Activated naive CD4-positive, alpha-beta T cell (primary cell): ENCODE measurements at places on chromosomes 6 and 20.

GRCh38 chr20:5779071-5779900, 29.1 kb downstream of the SHLD1 start:
- DNase-seq: no peak

DNA sequence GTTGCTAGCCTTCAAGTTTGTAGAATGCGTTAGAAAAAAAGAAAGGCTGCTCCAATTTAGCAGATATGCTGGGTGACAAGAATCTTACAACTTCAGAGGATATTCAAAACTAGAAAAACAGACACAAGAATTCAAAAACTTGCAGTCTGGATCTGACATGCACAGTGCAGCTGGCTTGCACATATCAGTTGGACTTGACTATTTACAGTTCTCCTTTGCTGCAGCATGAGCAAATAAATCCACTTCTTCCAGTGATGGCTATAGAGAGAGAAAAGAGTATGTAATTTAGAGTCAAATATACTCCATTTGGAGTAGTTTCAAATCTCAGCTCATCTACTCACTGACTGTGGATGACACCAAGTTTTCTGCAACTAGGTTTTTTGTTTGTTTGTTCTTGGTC, 247.0 kb downstream of the RIMS1 start:
- no peak for DNase-seq

- DNase-seq: no peak
Measured at GRCh38 chr6:1605893-1606779, 3.6 kb upstream of the FOXC1 start.

- no peak for DNase-seq
Measured at GRCh38 chr6:137879885-137880745, 13.1 kb downstream of the TNFAIP3 start.

DNA sequence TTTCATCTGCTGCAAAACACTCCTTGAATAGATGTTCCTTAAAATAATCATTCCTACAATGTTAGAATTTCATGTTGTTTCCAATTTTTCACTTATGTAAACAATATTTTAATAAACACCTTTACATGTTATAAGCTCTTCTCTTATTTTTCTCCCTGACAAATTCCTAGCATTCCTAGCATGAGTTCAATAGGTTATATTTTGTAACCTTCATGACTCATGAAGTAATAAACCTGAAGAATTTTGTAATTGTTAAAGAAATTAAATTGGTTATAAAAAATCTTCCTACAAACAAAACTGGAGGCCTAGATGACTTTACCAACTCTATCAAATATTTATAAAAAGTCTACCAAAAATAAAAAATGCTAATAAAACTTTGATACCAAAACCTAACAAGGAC, 66.3 kb downstream of the NT5E start:
- no peak for DNase-seq

DNA sequence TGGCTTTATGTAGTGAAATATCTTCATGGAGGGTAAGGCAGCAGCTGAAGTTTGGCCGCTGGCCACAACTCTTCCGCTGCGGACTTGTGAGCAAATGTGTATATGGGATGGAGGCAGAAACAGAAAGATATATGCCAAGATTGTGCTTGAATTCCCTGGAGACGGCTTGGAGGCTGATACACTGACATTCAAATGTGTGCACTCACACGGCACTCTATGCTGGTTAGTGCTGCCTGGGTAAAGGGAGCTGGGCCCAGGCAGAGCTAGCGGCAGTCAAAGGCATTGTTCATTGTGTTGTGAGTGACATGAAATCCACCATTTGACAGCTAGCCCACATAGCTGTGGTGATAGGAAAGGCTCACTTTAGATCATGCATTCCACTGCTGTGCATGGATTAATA, 202.7 kb downstream of the CLIC5 start:
- DNase-seq: no peak

DNA sequence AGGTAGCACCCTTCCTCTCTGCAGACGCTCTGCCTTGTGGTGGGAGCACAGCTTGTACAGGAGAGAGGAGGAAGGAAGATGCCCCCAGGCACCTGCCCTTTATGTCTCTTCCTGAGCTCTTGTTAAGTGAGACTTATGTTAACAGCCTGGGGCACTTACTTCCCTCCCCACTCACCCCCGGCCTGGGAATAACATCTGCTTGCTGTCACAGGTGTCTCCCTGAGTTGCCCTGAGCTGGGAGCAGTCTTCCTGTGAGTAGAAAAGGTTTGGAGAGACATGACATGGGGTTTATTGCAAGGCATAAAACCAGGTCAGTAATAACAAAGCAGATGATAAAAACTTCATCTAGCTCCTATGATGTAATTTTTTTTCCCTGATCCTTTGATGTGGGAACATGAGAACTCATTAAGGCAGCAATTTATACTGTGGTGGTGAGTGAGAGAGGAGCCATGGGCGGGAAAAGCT, 1.9 kb downstream of the SSTR4 start:
- DNase-seq: no peak

DNA sequence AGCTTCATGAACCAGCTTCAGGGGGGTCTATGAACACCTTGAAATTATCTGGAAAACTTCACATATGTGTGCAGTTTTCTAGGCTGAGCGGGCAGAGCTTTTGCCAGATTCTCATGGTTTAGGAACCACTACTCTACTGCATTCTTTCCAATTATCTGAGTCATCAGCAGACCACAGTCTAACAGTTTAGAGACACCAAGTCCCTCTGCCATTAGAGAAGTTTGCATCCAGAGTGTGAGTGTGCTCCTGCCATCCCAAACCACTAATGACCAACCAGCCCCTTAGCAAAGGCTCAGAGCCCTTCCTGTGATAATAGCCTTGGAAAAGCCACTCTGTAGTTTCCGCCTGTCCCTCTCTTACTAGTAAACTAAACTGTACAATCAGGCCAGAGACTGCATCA, 96.8 kb downstream of the PHACTR1 start:
- DNase-seq: no peak

- no peak for DNase-seq
Measured at GRCh38 chr6:116136933-116137340, 11.0 kb upstream of the COL10A1 start.

DNA sequence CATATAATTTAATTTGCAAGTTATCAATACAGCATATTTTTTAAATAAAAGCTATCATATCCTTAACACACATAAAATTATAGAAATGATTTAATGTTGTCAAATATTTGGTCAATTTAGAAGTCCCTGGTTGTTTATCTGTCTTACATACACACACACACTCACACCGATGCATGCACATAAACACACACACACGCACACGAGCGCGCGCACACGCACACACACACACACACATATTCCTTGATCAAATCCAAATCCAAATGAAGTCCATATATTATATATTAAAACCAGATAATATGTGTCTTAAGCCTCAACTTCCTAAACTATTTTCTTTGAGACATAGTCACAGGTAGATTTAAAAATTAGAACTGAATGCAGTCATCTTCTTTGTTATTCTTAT, 120.3 kb downstream of the CLVS2 start:
- no peak for DNase-seq

DNA sequence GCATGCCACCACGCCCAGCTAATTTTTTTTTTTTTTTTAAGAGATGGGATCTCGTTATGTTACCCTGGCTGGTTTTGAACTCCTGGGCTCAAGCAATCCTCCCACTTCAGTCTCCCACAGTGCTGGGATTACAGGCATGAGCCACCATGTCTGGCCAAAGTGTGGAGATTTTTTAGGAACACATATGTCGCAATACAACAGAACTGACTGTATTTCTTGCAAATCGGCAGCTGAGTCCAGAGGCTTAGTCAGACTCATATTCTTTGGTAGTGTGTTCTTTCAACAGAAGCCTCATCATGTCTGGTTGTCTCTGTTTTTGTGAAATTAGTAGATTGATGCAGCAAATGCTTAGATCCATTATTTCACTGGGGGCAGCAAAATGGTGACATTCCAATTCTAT, 23.9 kb upstream of the CD164 start:
- no peak for DNase-seq

DNA sequence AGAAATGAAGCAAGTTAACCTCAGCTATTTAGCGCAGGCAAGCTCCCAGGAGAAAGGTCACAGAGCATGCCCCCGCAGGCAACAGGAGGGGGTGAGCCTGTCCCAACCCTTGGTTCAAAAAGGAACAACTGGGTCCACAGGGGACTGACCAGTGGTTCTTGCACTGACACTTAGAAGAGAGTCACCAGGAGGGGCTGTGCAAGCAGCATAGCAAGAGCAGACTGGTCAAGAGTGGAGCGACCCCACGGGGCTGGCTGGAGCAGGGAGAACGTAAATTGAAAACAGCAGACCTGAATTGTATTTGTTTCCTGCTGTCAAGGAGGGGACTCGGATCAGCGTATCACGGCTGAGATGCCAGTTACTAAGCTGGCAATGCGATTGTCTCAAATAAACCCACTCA, 32.8 kb downstream of the GABRR1 start:
- DNase-seq: no peak

DNA sequence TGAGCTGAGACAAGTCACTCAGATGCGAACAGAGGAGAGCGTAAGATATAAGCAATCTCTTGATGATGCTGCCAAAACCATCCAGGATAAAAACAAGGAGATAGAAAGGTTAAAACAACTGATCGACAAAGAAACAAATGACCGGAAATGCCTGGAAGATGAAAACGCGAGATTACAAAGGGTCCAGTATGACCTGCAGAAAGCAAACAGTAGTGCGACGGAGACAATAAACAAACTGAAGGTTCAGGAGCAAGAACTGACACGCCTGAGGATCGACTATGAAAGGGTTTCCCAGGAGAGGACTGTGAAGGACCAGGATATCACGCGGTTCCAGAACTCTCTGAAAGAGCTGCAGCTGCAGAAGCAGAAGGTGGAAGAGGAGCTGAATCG, 9.5 kb upstream of the SNRNP48 start:
- no peak for DNase-seq

GRCh38 chr6:3244003-3244831, 14.5 kb upstream of the PSMG4 start:
- DNase-seq: no peak

DNA sequence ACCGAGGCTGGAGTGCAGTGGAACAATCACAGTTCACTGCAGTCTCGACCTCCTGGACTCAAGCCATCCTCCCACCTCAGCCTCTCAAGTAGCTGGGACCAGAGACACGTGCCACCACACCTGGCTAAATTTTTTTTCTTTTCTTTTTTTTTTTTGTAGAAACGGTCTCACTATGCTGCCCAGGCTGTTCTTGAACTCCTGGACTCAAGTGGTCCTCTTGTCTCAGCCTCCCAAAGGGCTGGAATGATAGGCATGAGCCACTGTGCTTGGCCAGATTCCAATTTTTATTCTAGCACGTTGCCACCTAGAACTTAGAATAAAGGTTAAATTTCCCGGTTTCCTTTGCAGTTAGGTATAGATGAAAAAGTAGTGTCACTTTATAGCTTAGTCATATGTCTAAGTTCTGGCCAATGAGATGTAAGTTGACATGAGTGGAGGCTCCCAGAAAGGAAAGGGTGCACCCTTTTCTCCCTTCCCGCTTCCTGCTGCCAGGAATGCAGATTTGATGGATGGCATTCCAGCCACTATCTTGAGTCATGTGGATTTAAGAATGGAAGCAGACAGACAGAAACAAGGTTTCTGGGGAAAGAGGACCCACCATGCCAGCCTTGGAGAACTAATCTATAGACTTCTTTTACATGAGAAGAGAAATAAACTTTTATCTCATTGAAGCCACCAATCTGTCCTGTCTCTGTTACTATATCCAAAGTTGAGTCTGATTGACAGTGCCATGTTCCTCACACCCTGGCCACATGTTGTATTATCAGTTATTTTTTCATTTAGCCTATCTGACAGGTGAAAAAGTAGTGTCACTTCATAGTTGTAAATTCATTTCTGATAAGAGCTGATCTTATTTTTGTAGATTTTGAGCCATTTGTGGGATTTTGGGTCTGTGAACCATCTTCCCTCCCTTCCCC, 60.6 kb upstream of the NCOA3 start:
- no peak for DNase-seq

DNA sequence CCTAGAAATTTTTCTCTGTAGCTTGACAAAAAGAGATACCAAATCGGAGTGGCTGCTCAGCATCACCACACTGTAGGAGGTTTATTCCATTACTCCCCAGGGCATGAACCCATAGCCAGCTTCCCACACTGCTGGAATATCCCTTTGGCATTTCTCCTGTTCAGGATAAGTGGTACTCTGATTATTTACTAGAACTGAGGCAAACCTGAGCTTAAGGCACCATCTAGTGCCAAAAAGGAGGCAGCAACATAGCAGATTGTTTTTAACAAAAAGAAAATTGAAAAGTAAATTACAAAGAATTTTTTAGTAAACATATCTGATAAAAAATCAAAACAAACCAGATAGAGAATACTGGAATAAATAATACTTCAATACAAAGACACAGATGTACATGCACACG, 181.7 kb downstream of the WDR27 start:
- no peak for DNase-seq

GRCh38 chr6:51926125-51926524, 161.3 kb downstream of the PKHD1 start:
- DNase-seq: no peak

- no peak for DNase-seq
Measured at GRCh38 chr6:111689946-111690345, 84.3 kb upstream of the TRAF3IP2 start.

DNA sequence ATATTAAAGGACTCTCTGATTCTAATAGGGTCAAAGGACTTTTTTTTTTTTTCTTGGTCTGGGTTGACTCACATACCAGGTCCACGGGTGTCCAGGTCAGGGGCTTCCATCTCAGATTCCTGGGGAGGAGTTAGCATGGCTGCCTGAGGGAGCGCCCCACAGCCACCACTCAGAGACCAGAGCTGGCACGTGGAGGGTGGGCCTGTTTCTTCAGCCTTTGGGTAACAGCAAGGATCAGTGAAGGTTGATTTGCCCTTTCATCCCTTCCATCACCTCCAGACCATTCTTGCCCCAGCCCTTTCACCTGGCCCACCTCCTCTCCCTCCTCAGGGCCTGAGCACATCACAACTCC, 5.9 kb upstream of the GPSM3 start:
- DNase-seq: no peak

DNA sequence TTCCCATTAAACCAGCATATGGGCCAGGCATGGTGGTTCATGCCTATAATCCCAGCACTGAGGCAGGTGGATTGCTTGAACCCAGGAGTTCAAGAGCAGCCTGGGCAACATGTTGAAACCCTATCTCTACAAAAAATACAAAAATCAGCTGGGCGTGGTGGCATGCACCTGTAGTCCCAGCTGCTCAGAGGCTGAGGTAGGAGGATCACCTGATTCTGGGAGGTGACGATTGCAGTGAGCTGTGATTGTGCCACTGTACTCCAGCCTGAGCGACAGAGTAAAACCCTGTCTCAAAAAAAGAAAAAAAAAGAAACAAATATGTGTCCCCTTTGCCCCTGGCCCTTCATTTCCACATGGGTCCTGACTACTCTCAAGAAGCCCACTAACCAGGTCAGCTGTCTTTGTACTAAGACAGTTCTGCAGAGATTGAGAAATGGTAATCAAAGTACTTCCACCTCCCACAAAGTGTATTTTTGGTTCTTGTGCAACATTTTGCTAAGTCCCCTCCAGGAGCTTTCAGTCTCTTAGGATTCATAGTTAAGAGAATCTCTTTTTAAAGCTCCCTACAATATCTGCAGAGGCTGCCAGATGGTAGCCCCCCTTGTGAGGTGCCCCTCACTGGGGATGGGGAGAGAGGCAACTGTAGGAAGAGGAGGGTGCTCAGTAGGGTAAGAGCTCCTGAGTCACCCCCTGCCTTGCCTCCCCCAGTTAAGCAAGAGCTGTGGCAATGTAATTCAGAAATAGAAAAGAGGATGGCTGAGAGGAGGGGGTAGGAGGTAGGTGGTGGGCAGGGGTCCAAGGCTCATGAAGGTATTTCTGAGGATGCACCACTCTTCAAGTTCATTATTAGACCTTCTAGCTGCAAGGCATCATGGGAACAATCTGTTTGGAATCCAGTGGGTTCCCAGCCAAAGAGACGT, 16.5 kb upstream of the WFDC2 start:
- no peak for DNase-seq
